ENCODE measurements at places on chromosomes 6 and 20.

DNA sequence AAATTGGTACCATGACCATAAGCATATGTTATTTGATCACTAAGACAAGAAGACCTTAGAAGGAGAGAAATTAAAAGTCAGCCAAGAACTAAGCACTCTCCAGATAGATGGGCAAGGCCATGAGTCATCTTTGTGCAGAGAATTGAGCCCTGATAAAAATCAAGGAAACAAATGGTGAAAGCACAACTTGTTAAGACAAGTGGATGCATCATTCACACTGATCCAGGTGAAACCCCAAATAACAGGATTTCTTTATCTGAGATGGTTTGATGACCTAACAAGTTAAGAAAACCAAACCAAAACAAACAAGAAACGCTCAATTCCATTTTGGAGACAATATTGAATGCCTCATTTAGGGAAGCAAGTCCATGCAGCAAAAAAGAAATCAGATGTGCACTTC, 121.6 kb downstream of the ADAT2 start:
- DNase-seq, result no peak

DNA sequence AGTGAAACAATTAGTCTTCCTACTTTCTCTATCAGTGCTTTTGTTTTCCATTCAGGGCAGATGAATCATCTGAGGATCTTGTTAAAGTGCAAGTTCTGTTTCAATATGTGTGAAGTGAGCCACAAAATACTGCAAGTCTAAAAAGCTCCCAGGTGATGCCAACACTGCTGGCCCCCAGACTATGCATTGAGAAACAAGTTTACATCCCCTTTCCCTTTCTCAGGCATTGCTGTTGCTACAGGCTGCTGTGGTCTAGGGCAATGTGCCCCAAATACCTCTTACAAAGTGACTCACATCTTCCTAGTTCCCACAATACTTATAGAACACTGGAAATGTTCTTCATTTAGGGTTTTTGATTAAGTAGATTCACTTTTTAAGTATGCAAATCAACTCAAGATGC, 31.8 kb downstream of the ABRACL start:
- DNase-seq, result no peak

DNA sequence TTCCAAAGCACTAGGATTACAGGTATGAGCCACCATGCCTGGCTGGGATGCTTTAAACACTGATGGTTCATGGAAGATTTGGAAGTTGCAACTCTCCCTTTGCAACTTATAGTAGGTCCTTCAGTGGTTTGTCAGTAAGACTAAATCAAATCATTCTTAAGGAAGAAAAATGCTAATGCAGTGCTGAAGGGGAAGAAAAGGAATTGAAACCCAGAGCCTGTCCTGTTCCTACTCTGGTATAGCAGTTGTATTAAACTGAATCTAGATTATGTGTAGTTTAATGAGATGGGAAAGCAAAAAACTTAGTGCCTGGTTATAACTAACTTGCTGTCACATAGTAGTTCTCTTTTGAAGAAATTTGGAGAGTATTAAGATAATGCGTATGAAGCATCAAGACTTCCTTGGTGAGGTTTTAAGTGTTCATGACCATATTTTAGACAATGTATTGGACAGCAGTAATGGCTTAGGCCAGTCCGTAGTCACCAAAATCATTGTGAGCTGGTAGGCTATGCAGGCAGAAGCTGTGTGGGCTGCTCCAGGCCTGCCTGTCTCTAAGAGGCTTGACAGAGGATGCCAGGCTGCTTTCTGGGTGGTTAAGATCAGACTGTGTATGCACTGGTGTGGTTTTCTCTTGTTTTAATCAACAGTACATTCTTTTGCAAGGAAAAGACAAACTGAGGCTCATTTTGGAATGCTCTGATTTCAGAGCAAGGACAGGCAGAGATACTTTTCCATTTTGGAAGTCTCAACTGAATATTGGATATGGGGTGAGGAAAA, 14.0 kb downstream of the PAQR8 start:
- no peak for DNase-seq

DNA sequence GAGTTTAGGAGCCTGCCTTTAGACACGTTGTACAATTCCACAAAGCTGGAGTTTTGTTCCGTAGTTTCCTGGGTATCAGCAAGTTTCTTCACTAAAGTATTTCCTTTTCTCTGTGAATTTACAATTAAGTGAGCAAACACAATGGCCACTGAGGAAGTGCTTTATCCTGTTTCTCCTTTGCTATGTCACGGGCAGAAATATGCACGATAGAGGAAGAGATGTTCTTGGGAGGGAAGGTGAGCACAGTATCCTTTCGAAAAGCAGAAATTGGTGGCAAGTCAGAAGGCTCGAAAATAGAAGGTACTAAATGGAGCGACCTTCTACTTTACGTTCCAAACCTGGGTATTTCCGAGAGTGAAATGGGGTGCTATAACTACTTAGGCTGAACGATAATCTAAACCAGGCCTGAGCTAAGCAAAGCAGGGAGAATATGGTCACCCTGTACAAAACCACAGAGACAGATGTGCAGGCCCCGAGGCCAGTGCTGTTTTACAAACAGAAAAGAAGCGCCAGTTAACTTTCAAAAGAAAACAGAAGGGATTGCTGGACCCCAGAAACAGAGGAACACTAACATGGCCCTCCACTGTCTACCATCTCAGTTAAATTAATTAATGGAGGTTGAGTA, 259.6 kb downstream of the TBC1D7 start:
- no peak for DNase-seq

DNA sequence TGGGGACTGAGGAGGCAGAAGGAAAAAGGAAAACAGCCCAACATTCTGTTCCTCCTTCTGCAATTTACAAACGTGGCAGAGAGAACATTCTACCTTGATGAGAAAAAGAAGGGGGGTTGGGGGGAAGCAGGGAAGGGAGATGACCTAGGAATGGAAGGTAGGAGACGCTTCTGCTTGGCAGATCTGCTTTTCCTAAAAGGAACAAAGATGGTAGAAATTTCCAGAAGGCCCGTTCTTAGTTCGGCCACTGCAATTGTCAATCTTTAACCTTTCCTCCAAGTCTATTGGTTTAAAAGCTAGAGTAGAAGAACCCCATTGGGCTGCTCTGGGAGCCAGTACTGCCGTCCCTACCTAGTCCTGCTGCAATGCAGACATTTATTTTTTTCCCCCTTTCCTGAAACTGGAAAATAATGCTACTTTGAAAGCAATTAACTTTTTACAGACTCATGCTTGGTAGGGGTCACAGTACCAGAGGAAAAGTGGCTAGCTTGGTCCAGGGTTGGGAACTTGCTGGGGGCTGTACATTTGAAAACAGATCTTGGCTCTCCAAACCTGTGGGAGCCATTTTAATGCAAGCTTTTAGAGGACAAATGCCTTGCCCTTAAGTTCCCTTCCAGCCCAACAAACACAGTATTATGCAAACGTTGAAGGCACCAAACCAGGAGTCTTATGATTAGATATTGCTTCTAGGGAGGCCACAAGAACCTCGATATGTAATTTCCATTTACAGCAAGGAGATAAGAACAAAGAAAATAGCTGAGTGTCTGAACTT, 2.6 kb downstream of the ZMYND8 start:
- no peak for DNase-seq

GRCh38 chr6:125220712-125221111, 67.1 kb downstream of the TPD52L1 start:
- DNase-seq, result no peak

- DNase-seq, result no peak
Observed at GRCh38 chr6:125749865-125750691, 646 bp downstream of the HEY2 start.

GRCh38 chr6:155778336-155778735, 322.7 kb upstream of the NOX3 start:
- DNase-seq, result no peak

GRCh38 chr6:119112812-119113530, 34.5 kb upstream of the FAM184A start:
- DNase-seq, result no peak

DNA sequence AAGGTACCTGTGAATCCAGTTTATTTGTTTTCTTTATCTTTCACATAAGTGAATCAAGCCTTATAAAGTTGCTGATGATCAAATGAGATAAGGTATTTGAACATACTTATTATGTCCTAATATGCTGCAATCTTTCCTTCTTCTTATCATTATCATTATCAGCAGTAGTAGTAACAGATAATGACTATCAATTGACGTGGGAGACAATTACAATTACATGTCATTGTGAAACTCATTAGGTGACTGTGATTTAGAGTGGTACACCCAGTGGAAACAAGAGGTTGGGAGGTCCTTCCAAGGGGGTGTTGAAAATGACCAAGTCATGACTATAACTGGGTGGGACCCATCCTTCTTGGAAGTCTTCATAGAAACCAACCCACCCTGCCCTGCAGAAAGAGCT, 2.8 kb downstream of the CLIC5 start:
- no peak for DNase-seq

DNA sequence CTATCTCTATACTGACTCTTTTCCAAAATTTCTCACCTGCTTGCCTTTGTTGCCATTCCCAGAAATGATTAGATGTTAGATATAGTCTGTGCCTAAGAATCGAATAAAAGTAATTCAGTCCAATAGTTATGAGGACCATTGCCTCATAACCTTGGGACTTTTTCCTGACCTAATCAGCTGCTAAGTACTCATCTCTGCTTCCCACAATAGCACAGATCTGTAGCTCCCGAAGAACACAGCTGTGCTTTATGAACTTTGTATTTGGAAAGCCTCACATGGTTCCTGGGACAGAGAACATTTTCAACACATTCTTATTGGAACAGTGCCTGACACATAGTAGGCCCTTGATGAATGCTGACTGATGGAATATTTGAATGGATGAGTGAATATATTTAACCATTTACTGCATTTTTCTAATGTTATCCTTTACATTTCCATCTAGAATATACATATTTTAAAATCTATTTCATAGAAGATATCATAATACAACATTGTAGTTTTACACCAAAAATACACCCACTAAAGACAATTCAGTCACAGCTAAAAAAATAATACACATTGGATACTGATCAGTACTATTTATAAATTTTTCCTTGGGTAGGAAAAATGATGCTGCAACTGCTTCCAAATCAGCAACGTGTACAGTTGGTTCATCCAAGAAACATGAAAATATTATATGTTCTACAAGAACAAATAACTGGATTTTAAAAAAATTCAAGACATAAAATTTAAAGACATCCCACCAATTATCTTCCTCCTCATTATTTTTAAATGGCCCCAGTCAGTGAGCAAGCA, 53.9 kb downstream of the HS3ST5 start:
- no peak for DNase-seq

GRCh38 chr6:106974336-106974998, at the start of gene CD24:
Gene CD24, minus strand, starts transcription at chr6:106974729. Its CDS starts 83 bp downstream, at chr6:106974646.
- no peak for DNase-seq

- DNase-seq, result no peak
Observed at GRCh38 chr6:72941751-72942150, 283.5 kb downstream of the KHDC1L start.
